ENCODE measurements at places on chromosomes 7 and 10.

DNA sequence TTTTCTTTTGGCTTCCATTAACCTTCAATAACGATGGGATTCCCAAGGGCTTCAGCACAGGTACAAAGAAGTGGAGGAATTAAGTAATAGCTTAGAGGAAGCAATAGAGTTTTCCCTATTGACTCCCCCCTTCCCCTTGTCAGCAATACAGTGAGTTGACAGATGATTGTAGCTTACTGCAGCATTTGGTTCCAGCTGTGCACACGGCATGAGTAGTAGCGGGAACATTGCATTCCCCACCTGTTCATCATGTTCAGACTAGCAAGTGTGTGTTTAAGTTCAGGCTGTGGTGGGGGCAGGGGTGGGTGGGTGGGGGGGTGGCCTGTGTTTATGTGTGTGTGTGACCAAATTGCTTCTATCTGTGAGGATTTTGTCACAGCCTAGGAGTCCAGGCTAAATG lies 4.6 kb upstream of the ADRA2A start:
- no peak for DNase-seq

DNA sequence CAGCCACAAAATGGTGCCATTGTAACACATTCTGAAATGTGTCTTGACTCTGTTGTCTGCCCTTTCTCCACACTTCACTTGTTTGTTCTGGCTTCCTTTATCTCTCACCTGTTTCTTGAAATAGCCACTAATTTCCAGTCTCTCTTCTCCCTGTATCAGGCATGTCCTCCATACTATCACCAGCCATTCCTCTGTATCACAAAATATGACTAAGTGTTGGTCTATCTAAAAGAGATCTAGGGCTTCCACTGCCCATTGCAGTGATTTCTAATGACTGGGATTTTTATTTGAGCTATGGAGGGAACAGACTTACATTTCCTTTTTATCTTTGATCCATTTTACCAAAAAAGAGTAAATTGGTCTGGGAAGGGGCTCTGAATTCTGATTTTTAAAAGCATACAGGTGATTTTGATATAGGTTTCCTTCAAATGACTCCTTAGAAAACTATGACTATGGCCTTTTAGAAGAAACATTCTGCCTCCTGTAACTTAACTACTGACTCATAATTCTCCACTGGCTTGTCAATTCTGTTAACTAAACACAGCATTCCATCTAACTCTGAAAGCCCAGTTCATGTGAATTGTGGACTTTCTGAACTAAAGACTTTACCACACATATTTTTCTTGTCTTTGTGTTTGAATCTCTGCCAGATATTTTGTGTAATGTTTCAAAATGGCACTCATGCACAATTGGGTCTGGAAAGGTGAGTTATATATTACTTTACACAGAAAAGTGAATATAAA lies 1121.4 kb downstream of the XPNPEP1 start:
- DNase-seq, result no peak

GRCh38 chr10:80172896-80173295 lies 32.4 kb downstream of the ANXA11 start:
- no peak for DNase-seq

- DNase-seq, result peak; percentile 79
Observed at GRCh38 chr7:2232766-2233520, at the start of gene MAD1L1. Gene MAD1L1 (minus strand): TSS chr7:2232945. CDS start chr7:2230133, 2,812 bp downstream.

- DNase-seq, result no peak
Observed at GRCh38 chr10:35463878-35464277, 127.6 kb downstream of the CCNY start.
